ENCODE measurements at places on chromosomes 12 and 14. TPM values are rescaled to one million over a fixed set of nuclear protein-coding genes. Genes with fewer than 3 reads are reported as not detected.

Gene SIX1
- 4.6 TPM for total RNA-seq

Gene APOF
- not detected for total RNA-seq

Gene AMDHD1
- 0.63 TPM for total RNA-seq

Gene WNT5B
- 3.1 TPM for total RNA-seq

Gene CNTN1
- 0.27 TPM for total RNA-seq

Gene GNG2
- total RNA-seq, result 10.0 TPM

Gene TMTC1
- total RNA-seq, result 12.8 TPM

Gene SOAT2
- total RNA-seq, result not detected

Gene ITPK1
- 20.1 TPM for total RNA-seq

Gene PLD4
- 0.16 TPM for total RNA-seq

Gene RILPL2
- total RNA-seq, result 3.6 TPM

Gene LRRC9
- total RNA-seq, result not detected

Gene ASCL1
- not detected for total RNA-seq

Gene GAS2L3
- 38.0 TPM for total RNA-seq

Gene RNU4-1
- total RNA-seq, result under 0.01 TPM

Gene LRP1
- 381 TPM for total RNA-seq

Gene NINJ2
- total RNA-seq, result not detected

Gene DLGAP5
- total RNA-seq, result 23.8 TPM

Gene GLIPR1L2
- total RNA-seq, result 0.72 TPM

Gene SLC7A7
- total RNA-seq, result 2.5 TPM

Gene ALDH2
- 23.1 TPM for total RNA-seq

Gene MYL2
- not detected for total RNA-seq

Gene CHPT1
- total RNA-seq, result 14.4 TPM
